ENCODE measurements at places on chromosomes 2 and 18.

- DNase-seq, result no peak
Measured at GRCh38 chr2:26924731-26925099, 45.7 kb upstream of the MAPRE3 start.

- DNase-seq, result no peak
Measured at GRCh38 chr2:203583084-203583695, 48.1 kb upstream of the RAPH1 start.

GRCh38 chr2:187453078-187453641, 5.1 kb upstream of the CALCRL start:
- DNase-seq, result no peak

GRCh38 chr18:48990481-48991318, 39.9 kb upstream of the SMAD7 start:
- no peak for DNase-seq

- no peak for DNase-seq
Measured at GRCh38 chr2:186347472-186347871, 138.6 kb upstream of the ZC3H15 start.

- no peak for DNase-seq
Measured at GRCh38 chr18:31744321-31745067, 16.2 kb downstream of the SLC25A52 start.

DNA sequence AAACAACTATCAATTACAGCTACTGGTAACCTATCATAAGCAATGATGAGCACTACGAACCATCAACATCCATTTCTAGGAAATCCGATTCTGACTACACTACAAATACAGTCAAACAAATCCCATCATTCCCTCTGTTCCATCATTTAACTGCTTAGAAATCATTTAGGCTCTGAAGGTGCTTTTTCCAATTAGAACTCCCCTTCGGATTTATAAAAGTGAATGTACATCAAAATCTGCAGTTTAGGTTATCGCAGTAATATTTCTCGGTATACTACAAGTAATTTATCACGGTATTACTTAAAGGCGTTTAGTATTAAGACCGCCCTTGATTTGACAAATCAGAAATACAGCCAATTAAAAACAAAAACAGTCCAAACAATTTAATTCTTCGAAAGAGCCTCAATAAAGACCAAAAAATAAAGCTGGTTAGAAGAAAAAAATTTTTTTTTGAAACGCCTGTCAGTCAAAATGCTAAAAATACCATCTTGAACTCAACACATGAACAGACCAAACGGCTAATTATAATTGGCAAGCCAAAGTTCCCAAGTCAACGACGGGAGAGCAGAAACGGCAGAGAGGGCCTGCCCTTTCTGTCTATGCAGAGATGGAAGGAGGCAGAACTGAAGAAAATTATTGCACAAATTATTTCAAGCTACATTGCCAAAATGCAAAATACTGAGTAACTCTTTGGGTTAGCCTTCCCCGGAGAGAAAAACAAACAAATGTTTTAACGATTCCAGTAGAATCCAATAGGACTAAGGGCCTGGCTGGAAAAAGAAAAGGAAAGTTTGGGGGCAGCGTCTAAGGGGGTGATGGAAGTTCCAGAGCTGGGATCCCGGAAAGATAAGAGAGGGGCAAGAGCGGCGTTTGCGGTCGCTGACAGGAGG, 1.2 kb downstream of the VPS54 start:
- DNase-seq, result no peak

- no peak for DNase-seq
Measured at GRCh38 chr2:175553910-175554309, 372.4 kb upstream of the ATP5MC3 start.

- peak; percentile 68 for DNase-seq
Measured at GRCh38 chr2:26330114-26330549, 15.8 kb upstream of the SELENOI start.

- no peak for DNase-seq
Measured at GRCh38 chr18:11865071-11865470, 13.9 kb downstream of the CHMP1B start.

DNA sequence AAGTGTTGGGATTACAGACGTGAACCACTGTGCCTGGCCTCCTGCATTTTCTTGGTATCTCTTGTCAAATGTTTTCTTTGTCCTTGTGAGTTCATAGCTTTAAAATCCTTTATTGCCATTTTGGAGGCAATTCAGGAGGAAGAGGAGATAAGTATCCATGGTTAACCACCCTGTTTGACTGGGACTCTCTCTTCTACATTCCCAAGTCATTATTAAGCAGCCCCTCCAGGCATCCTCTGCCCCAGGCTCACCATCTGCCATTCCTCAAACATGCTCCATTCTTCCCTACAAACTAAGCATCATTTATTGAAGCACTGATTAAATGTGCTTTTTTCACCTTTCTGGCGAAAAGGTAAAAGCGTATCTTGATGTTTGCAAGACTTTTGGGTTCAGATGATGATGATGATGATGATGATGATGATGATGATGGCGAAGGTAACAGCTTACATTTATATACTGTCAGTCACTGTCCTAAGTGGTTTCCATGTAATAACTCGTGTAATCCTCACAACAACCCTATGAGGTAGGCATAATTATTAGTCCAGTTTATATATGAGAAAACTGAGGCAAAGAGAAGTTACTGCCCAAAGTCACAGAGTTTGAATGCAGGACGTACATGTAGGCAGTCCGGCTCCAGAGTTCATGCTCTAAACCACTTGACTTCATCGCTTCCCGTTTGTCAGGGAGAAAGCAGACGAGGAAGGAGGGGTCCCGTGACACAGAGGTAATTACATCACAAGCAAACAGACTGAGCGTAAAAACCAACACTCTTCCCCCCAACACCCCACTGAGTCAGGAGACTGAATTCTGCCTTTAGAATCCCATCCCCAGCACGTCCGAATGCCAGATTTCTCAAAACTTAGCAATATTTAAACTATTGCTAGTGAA, 69.7 kb upstream of the ACKR3 start:
- no peak for DNase-seq

DNA sequence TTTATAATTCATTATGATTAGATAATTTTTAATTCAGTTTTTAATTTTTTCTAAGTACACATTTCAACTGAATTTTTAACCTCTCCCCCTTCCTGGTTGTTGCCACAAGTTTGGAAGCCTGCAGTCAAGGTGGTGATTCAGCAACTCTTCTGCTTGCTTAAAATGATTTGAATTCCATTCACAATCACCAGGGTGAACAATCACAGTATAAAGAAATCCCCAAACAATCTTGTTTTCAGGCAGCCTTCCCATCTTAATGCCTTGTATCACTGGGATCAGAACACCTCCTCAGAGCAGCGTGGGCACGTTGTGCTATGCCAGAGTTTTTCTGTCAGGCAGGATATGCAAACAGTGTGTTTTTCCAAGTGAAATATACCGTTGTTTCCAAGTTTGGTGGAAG, 46.7 kb upstream of the BARD1 start:
- no peak for DNase-seq

DNA sequence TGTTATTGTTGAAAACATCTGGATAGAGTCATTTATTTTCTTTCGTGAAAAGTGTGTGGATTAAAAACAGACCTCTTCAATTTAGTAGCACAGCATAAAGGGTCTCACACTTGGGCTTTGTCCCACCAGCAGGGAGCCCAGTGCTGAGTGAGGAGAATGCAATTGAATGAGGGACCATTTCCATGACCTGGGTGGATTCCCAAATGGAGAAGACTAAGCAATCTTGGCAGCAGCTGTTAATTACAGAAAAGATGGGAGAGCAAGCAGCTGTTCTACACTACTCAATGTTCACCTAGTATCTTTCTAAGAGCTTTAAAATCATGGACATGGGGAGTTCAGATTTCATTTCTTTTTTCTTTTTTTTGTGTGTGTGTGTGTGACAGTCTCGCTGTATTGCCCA, 121.8 kb upstream of the FN1 start:
- no peak for DNase-seq

Measured in central memory CD8-positive, alpha-beta T cell (primary cell).